Activated T-cell treated with anti-CD3 and anti-CD28 coated beads, Interleukin-2, amount 50 U/mL, for 72 hours (primary cell): ENCODE measurements at places on chromosomes 1 and 21.
A peak's percentile ranks its signal among the peaks of the same experiment; 100 is the strongest.

DNA sequence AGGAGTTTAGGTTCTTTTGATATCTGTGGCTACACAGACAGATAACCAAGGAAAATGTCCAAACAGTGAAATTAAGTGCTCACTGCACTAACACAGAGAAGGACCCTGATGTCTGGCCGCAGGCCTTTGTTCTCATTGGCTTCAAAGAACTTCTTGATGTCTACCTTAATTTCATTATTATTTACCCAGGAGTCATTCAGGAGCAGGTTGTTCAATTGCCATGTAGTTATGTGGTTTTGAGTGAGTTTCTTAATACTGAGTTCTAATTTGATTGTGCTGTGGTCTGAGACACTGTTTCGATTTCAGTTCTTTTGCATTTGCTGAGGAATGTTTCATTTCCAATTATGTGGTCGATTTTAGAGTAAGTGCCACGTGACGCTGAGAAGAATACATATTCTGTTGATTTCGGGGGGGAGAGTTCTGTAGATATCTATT is 15.2 kb upstream of the LGALS8 start:
- DNase-seq: no peak

DNA sequence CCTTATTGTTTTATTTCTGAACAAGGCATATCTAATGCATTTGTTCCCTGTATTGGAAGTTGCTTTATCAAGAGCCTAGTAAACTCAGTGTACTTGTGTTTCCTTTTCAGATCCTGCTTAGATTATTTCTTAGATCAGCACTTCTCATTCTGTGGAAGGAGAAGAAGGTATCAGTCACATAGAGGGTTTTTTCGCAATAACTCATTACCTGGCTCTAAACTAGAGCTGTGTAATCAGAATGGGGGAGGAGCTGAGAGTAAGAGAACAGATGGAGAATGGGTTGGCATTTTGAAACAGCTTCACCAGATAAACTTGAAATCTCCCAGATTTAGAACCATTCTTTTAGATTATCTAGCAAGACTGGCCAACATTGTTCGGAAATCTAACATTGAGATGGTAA is 11.0 kb downstream of the AHCYL1 start:
- no peak for DNase-seq

DNA sequence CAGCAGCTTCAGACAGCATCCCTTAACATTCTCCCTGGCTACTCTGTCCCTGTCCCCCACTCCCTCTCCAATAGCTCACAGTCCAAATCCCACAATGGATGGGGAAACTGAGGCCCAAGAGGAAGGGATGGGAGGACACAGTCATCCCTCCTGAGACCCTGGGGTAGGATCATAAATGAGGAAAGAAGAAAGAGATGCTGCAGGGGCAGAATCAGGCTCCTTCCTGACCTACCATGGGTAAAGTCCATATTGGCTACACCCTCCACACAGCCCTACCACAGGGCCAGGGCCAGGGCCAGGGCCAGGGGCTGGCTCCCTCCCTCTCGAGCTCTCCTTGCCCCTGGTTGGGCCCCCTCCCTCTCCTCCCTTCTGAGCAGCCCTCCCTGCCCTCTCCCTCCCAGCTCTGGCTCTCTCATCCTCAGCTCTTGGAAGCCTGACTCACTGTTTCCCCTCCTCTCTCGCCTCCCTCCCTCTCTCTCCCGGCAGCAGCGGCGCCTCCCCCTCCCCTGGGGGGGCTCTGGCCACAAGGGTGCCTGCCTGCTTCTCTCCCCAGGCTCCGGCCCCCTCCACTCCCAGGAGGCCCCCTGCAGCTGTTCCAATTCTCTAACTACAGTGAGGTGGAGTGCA is 4.9 kb downstream of the AHDC1 start:
- DNase-seq: peak; percentile 41

DNA sequence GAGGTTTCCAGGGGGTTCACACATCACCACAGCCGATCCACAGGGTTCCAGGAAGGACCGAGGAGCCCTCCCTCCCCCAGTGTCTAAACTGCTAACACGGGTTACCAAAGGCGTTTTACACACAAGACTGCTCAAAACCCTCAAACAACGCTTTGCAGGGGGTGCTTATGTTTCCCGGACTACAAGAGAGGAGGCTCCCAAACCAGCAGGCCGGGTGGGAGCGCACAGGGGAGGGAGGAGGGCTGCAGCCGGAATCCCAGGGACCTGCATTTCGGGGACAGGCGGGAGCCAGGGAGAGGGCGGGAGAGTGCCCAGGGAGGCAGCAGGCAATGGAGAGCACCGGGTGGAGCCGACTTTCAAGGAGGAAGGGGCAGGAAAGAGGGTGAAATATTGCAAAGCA is 50.8 kb downstream of the ACBD3 start:
- DNase-seq: no peak

- DNase-seq: no peak
These were observed 22.2 kb upstream of the GNG12 start for GRCh38 chr1:67855444-67855843.

DNA sequence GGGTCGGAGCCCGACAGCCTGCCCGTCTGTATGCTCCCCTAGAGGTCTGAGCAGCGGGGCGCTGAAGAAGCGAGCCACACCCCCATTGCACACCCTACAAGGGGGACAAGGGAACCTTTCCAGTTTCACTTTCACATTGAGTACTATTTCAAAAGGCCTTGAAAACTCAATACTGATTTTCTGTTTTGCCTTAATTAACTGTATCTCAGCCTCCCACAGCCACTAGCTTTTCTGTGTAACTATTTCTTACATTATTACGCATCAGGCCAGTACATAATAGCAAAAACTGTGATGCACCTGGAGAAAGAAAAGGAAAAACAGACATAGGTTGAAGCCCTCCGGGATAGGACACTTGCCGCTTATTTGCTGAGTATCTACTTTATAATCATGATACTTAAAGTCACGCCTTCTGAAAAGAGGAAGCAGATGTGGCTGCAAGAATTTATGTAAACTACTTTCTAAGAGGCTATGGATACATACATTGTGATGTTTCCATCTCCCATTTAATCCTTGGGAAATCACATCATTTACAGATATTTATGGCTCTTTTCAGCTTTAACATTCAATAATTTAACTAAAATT is 1719.5 kb downstream of the MRPL39 start:
- peak; percentile 15 for DNase-seq

- DNase-seq: peak; percentile 29
These were observed 6.0 kb downstream of the CADM3 start for GRCh38 chr1:159177272-159177907.

DNA sequence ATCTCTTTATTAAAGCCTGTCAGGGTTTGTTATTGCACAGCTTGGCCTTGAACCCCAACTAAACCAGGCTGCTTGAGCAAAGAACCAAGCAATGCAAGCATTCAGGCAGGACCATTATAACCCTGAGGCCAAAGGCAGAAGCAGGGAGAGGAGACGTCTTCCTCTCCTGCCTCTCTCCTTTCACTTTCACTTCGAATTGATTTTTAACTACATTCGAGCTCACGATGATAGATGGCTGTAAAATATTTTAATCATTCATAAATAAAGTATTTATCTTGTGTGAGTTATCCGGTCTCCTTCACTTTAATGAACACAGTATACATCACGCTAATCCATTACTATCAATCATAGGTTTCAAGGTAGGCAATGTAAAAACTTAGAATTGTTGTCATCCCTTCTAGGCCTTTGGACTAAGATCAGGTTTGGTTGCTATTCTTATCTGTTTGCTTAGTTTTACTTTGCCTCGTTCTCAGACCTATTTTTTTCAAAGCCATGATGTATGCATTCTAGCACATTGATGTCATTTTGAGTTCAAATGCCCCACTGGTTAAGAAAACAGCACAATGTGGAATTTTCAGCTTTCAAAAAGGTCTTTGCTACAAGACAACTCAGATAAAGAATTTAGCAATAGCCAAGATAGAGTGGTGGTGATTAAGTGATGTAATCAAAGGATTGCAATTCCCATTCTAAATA is 480.2 kb upstream of the RUNX1 start:
- DNase-seq: no peak

DNA sequence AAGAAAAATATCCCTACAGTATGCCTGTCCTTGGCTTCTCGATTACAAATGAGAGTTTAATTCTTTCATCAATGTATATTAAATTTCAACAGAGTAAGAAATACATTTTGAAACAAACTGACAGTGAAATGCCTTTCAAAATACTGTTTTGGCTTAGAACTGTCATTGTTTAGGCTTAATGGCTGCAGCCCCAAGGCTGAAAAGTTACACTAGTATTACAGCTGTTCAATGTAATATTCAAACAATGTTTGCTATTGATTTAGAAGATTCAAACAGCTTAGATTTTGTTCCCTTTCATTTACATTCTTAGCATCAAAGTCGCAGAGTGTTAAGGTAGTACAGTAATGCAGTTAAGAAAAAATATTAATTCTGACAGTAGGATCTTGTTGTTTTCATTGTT is 882.9 kb upstream of the ADGRL2 start:
- no peak for DNase-seq

- no peak for DNase-seq
These were observed 45.4 kb upstream of the IGSF21 start for GRCh38 chr1:18062185-18062584.

DNA sequence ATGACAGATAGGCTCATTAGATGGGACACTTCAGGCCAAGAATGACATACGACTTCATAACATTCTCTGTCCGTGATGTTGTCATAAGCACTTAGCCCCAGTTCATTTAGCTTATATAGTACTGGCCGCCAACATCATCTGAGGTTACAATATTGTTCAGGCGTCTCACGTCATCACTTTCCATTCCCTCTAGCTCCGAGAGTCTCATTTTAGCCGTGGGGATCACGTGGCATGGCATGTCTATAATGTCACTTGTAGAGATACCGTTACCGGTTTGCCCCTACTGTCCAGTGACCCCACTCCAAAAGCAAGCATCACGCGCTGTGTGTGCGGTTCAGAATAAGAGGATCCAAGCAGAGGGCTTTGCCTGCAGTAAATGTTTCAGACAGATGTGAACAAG is 34.6 kb upstream of the HEATR1 start:
- no peak for DNase-seq

DNA sequence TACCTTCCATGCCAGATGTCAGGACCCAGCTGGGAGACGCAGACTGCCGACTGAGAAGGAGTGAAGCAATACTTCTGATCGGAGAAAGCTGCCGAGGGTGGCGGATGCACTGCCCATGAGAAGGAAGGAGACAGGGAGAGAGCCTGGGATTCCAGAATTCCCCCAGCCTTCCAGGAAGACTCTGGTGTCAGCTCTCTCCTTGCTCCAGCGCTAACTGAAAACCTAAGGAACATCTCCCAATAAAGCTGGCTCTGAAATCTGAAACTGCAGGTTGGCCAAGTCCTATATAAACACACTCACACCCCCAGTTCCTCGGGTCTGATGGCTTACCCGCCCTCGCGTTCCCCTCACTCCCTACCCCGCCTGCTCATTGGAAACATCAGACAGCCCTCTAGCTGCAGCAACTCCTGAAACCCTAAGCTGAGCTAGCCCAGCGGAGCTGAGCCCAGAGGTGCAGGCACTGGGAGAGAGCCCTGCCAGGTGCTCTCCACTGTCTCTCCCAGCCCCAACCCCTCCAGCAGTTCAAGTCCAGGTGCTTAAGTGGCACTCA is 52.3 kb downstream of the PLEKHA6 start:
- DNase-seq: no peak

GRCh38 chr21:38264571-38264970 is 7.8 kb downstream of the KCNJ15 start:
- no peak for DNase-seq

- DNase-seq: no peak
These were observed 350.9 kb downstream of the S1PR1 start for GRCh38 chr1:101587741-101588140.

DNA sequence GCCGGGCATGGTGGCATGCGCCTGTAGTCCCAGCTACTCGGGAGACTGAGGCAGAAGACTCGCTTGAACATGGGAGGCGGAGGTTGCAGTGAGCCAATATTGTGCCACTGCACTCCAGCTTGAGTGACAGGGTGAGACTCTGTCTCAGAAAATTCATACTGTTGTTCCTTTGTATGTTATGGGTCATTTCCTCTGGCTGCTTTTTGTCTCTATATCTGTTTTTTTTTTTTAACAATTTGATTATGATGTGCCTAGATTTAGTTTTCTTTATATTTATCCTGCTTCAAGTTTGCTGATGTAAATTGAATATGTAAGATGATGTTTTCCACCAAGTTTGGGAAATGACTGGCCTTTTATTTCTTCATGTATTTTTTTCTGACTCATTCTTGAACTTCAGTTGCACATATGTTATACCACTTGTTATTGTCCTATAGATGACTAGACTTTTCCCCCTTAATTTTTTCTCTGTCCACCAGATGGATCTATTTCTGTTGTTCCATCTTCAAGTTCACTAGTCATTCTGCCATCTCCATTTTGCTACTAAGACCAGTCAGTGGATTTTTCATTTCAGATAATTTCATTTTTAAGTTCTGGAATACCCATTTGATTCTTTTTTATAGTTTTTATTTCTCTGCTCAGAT is 173.5 kb downstream of the GALNT2 start:
- DNase-seq: no peak

GRCh38 chr1:25520446-25521061 is 22.9 kb upstream of the LDLRAP1 start:
- DNase-seq: peak; percentile 70

DNA sequence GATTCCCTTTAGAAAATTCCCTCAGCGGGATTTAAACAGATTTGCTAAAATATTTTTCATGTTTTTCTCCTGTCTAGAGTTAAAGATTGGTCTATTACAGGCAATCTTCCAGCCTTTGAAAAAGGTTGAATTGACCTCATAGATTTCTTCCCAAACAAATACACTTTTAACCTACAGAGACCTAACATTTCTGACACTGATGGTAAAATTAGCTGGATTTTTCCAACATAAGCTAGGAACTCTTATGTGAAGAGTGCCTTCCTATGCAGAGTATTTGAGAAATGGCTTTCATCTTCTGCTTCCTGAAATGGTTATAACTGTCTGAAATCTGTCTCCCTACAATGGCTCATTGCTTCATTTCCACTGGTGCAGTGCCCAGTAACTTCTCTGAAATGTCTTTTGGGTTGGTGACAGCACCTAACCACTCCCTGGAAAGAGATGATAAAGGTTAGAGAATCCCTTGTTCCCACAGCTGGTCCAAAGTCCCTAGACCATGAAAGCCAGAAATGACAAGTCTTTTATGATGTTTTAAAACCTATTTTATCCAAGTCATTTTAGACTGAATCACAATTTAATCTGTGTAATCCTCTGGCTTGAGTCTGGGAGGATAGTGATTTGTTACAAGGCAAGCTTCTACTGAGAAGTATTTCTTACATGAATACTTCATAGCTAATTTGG is 269.4 kb downstream of the BACH1 start:
- no peak for DNase-seq

GRCh38 chr21:25369524-25370300 is 237.6 kb downstream of the MRPL39 start:
- DNase-seq: no peak

DNA sequence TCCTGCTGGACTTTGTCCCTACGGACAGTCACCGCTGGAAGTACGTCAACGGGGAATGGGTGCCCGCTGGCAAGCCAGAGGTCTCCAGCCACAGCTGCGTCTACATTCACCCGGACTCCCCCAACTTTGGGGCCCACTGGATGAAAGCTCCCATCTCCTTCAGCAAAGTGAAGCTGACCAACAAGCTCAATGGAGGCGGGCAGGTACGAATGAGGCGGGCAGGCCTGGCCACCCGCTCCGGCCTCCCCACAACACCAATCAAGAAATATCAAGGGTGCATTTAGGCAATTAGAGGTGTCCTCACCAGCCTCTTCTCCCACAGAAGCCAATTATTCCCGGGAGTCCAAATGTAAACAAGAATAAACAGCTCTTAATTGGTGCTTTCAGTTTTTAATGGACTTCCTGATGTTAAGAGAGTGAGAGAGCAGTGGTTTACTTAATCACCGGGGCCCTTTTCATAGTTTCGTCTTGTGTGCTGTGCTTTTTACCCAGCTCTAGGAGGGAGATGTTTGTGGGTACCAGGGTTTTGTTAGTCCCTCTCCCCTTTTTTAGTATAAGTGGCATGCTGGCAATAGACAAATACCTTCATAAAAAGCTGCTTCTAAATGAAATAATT is 10.7 kb downstream of the TBX19 start:
- no peak for DNase-seq
